ENCODE measurements at places on chromosomes 5 and 9.

GRCh38 chr5:79697222-79698170 is 7.9 kb downstream of the CMYA5 start:
- no peak overlapping the region for H3K4me3 ChIP-seq
- H3K4me1 ChIP-seq, result no peaks in the 10 kb centered on the region
- no peaks in the 10 kb centered on the region for H3K27me3 ChIP-seq
- H3K36me3 ChIP-seq, result no peaks in the 10 kb centered on the region
- H3K27ac ChIP-seq, result no peak overlapping the region

DNA sequence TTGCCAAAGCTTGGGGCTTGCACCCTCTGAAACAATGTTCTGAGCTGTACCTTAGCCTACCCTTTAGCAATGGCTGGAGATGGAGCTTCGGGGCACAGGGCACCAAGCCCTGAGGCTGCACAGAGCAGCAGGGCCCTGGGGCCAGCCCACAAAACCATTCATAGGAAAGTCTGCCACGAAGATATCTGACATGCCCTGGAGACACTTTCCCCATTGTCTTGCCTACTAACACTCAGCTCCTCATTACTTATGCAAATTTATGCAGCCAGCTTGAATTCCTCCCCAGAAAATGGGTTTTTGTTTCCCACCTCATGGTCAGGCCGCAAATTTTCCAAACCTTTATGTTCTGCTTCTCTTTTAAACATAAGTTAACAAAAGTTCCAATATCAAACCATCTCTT is 105.7 kb downstream of the DTWD2 start:
- no peaks in the 10 kb centered on the region for H3K27me3 ChIP-seq
- DNase-seq, result no peak
- H3K4me3 ChIP-seq, result no peak overlapping the region
- no peaks in the 10 kb centered on the region for H3K36me3 ChIP-seq

DNA sequence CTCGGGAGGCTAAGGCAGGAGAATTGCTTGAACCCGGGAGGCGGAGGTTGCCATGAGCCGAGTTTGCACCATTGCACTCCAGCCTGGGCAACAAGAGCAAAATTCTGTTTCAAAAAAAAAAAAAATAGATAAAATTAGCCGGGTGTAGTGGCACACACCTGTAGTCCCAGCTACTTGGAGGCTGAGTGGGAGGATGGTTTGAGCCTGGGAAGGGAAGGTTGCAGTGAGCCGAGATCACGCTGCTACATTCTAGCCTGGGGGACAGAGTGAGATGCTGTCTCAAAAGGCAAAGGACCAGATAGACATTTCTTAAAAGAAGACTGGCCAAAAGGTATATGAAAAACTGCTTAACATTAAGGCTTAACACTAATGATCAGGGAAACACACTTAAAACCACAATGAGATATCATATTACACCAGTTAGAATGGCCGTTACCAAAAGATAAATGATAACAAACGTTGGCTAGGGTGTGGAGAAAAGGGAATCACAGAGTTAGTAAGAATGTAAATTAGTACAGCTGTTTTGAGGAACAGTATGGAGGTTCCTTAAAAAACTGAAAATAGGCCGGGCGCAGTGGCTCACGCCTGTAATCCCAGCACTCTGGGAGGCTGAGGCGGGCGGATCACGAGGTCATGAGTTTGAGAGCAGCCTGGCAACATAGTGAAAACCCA is 10.1 kb upstream of the MARVELD2 start:
- no peak overlapping the region for H3K4me3 ChIP-seq
- no peaks in the 10 kb centered on the region for H3K27me3 ChIP-seq
- no peaks in the 10 kb centered on the region for H3K4me1 ChIP-seq
- no peak overlapping the region for H3K27ac ChIP-seq
- peaks cover 33% of the 10 kb centered on the region for H3K36me3 ChIP-seq
- no peak for DNase-seq

DNA sequence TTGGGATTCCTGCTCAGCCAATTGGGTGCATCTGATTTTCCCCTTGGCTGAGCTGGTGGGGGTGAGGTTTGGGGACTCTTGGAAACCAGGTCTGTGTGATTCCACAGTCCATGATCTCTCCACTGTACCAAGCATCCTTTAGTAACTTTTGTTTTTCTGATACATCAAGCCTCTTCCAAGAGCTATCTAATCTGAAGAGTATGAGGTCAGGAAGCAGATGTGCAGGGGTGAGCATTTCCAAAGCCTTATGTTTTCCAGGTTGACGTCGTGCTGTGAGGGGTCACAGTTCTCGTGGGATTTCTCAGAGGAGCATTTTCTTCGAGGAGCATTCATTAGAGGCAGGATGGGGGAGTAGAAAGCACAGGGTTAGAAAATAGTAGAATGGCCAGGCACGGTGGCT is 95.3 kb downstream of the KLF4 start:
- no peaks in the 10 kb centered on the region for H3K4me1 ChIP-seq
- no peaks in the 10 kb centered on the region for H3K36me3 ChIP-seq
- H3K27ac ChIP-seq, result no peak overlapping the region
- H3K27me3 ChIP-seq, result no peaks in the 10 kb centered on the region
- DNase-seq, result no peak

GRCh38 chr9:105958587-105958986 is 264.2 kb downstream of the TMEM38B start:
- H3K4me1 ChIP-seq, result no peaks in the 10 kb centered on the region
- no peak overlapping the region for H3K4me3 ChIP-seq
- no peaks in the 10 kb centered on the region for H3K36me3 ChIP-seq

DNA sequence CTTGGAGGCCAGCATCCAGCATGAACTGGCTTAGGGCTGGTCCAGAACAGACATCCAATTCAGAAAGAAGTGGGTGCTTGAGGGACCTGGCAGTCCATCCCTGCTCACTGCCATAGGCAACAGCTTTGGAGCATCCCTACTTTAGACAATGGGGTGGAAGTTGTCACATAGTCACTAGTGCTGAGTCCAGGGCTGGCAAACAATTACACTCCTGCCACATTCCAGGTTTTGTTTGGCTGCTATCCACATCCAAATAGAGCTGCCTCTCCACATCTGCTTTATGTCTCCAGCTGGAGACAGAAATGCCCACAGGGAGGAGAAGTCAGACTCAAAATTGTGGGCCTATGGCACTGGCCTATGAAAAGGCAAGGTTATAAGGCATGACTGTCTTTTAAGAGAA is 7.0 kb downstream of the FSTL4 start:
- peaks cover 7% of the 10 kb centered on the region for H3K27me3 ChIP-seq
- H3K4me3 ChIP-seq, result no peak overlapping the region
- no peaks in the 10 kb centered on the region for H3K4me1 ChIP-seq

GRCh38 chr5:168683247-168683926 is 104.2 kb upstream of the PANK3 start:
- no peaks in the 10 kb centered on the region for H3K27me3 ChIP-seq
- no peak overlapping the region for H3K27ac ChIP-seq
- peak overlapping the region; percentile 33 for H3K4me3 ChIP-seq
- DNase-seq, result peak; percentile 26

DNA sequence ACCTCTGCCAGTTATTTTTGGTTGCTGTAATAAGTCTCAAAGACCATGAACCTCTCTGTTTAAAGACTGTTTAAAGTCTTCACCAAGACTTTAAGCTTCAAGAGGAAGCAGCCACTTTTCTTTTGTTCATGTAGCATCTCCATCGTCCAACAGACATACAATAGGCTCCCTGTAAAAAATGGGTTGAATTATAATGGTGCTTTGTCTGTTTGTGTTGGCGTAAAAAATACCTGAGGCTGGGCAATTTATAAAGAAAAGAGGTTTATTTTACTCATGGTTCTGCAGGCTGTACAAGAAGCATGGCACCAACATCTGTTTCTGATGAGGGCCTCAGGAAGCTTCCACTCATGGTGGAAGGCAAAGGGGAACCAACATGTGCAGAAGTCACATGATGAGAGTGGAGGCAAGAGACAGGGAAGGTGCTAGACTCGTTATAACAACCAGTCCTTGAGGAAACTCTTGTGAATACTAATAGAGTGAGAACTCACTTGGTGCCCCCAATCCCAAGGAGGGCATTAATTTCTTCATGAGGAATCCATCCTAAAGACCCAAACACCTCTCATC is 126.3 kb upstream of the RPS23 start:
- DNase-seq, result no peak
- no peak overlapping the region for H3K27ac ChIP-seq
- H3K4me1 ChIP-seq, result no peaks in the 10 kb centered on the region
- no peaks in the 10 kb centered on the region for H3K27me3 ChIP-seq
- H3K4me3 ChIP-seq, result no peak overlapping the region

DNA sequence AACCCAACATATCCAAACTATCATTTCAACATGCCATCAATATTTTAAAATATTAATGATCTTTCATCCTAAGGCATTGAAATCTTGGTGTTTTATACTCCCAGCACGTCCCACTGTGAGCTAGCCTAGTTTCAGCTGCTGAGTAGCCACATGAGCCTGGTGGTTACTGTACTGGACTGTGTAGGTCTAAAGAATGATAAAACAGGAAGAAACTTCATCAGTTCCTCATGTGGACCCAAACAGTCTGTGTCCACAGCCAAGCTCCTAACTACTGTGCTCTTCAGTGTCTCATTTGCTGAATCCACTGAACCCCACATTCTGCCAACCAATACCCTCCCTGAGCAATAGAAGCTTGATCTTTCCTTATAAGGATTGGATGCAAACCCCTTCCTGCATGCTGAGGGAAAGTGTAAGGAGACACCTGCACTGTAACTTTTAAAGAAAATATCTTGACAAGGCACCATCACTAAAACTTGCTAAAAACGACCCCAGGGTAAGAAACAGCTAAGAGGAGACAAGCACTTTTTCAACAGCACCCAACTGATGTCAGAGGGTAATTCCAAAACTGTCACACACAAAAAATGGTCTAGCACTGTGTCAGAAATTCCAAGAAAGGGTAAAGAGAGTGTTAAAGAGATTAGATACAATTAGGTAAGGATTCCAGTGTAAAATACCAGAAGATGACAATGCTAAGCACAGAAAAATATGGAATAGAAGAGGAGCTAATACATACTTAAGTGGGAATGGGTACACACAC is 126.9 kb downstream of the SPOCK1 start:
- no peak for DNase-seq
- H3K4me3 ChIP-seq, result no peak overlapping the region
- H3K27me3 ChIP-seq, result no peaks in the 10 kb centered on the region
- no peak overlapping the region for H3K27ac ChIP-seq

GRCh38 chr5:159873680-159874079 is 42.6 kb upstream of the ADRA1B start:
- H3K27ac ChIP-seq, result no peak overlapping the region
- H3K27me3 ChIP-seq, result no peaks in the 10 kb centered on the region
- no peaks in the 10 kb centered on the region for H3K4me1 ChIP-seq
- H3K4me3 ChIP-seq, result no peak overlapping the region
- no peak for DNase-seq

DNA sequence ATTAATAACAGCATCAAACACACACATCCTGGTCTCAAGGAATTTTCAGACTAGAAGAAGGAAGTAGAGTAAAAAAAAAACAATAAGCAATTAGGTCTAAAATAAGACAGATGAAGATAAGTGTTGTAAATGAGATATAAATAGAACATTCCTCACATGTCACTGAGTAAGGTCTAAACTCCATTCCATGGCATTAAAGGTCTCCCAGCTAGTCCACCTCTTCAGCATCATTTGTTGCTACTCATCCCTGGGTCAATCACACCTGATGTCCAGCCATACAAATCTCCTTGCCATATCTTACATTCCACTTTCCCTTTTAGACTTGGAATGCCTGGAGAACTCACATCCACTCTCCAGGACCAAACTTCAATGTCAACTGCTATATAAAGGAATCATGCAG is 214.1 kb upstream of the KLF4 start:
- DNase-seq, result no peak
- H3K27me3 ChIP-seq, result no peaks in the 10 kb centered on the region
- no peak overlapping the region for H3K27ac ChIP-seq
- H3K4me3 ChIP-seq, result no peak overlapping the region
- H3K4me1 ChIP-seq, result no peaks in the 10 kb centered on the region

GRCh38 chr5:137310051-137310730 is 188.9 kb downstream of the SPOCK1 start:
- no peak overlapping the region for H3K27ac ChIP-seq
- H3K27me3 ChIP-seq, result no peaks in the 10 kb centered on the region
- no peaks in the 10 kb centered on the region for H3K4me1 ChIP-seq
- no peaks in the 10 kb centered on the region for H3K36me3 ChIP-seq
- H3K4me3 ChIP-seq, result no peak overlapping the region
- no peak for DNase-seq

DNA sequence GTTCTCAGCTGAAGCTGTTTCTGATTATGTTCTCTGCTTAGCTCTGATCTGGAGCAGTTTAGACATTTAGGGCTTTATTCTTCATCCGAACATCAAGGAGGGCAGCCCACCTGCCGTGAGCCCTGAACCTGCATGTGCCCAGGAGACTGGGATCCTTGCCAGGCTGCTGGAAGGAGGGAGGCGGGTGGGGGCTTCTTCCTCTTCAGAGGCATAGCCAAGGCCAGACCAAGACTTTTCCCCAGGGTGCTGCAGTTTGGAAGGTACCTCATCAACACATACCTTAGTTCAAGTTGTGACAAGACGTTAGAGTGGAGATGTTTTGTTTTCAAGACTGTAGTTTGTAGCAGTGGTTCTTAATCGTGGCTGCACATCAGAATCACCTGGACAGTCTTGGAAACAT is 64.9 kb downstream of the RALGPS1 start:
- no peak overlapping the region for H3K27ac ChIP-seq
- H3K4me1 ChIP-seq, result peaks cover under 1% of the 10 kb centered on the region
- no peak overlapping the region for H3K4me3 ChIP-seq
- DNase-seq, result no peak
- H3K36me3 ChIP-seq, result no peaks in the 10 kb centered on the region

Measured in naive thymus-derived CD4-positive, alpha-beta T cell (primary cell).